Activated T-cell treated with anti-CD3 and anti-CD28 coated beads, Interleukin-2, amount 50 U/mL, for 72 hours (primary cell): ENCODE measurements at places on chromosomes 1 and 21. TPM values are rescaled to one million over a fixed set of nuclear protein-coding genes. Genes with fewer than 3 reads are reported as not detected.

Gene DNAJC16
- 17.5 TPM for total RNA-seq

Gene ARHGAP30
- total RNA-seq: 198 TPM

Gene PRMT2
- 81.3 TPM for total RNA-seq

Gene RAB3B
- 0.12 TPM for total RNA-seq

Gene GPR37L1
- total RNA-seq: not detected

Gene SPATA46
- not detected for total RNA-seq

Gene C1orf94
- not detected for total RNA-seq

Gene KRTAP27-1
- not detected for total RNA-seq
